Endothelial cell (in vitro differentiated cells): ENCODE measurements at places on chromosomes 3 and 15. TPM values are rescaled to one million over a fixed set of nuclear protein-coding genes. Genes with fewer than 3 reads are reported as not detected.

- H3K36me3 ChIP-seq, result no peaks in the 10 kb centered on the region
- no peak for DNase-seq
- H3K27ac ChIP-seq, result no peak overlapping the region
- H3K4me1 ChIP-seq, result no peaks in the 10 kb centered on the region
- H3K27me3 ChIP-seq, result no peaks in the 10 kb centered on the region
Measured at GRCh38 chr3:132781922-132782321, 59.7 kb upstream of the NPHP3 start.

DNA sequence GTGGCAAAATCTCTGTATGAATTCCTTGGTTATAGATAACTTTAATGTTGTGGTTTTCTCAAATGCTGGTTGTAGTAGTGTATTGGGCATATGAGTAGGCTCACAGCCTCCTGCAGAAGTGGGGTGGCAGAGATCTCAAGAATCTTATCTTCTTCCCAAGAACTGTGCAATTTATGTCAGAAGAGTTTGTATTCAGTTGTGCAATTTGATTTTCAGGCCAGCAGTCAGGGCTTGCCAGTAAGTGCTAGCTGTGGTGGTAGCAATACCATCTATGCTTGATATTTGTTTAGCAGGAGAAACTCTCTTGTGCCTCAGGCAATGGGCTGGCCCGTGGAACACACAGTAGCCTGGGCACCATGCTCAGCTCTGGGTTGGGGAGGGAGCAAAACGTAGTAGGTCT lies 58.4 kb upstream of the GOLIM4 start:
- H3K27me3 ChIP-seq, result peaks cover 2% of the 10 kb centered on the region
- H3K4me3 ChIP-seq, result no peak overlapping the region
- peaks cover 31% of the 10 kb centered on the region for H3K4me1 ChIP-seq
- H3K36me3 ChIP-seq, result peaks cover 17% of the 10 kb centered on the region
- no peak overlapping the region for H3K27ac ChIP-seq

Gene C3orf70
- 1.4 TPM for total RNA-seq

Gene SH3GL3
- total RNA-seq, result 9.4 TPM

Gene GABRR3
- total RNA-seq, result not detected
